Aortic smooth muscle cell (primary cell): ENCODE measurements at places on chromosomes 3 and 15. TPM values are rescaled to one million over a fixed set of nuclear protein-coding genes. Genes with fewer than 3 reads are reported as not detected.

LRTM1 gene
- total RNA-seq: not detected in 2 replicates

RBP2 gene
- not detected in 2 replicates for total RNA-seq

RNF168 gene
- 17.4 and 22.2 TPM in 2 replicates for total RNA-seq

MGA gene
- total RNA-seq: 27.6 and 35.5 TPM in 2 replicates

SYNPR gene
- not detected in 2 replicates for total RNA-seq

GOLGA8S gene
- total RNA-seq: under 0.01 and 0.06 TPM in 2 replicates

EXD1 gene
- not detected in 2 replicates for total RNA-seq

REC114 gene
- total RNA-seq: not detected in 2 replicates

ACKR2 gene
- total RNA-seq: 0.06 and 0.26 TPM in 2 replicates

ADGRG7 gene
- total RNA-seq: 52.7 TPM in 1 of 2 replicates, not detected in the other

SSUH2 gene
- total RNA-seq: not detected in 2 replicates

PTH1R gene
- total RNA-seq: 0.06 and 0.13 TPM in 2 replicates

FGF12 gene
- 0.12 and 0.13 TPM in 2 replicates for total RNA-seq

SOX14 gene
- not detected in 2 replicates for total RNA-seq
